ENCODE measurements at places on chromosomes 3 and 15.
A peak's percentile ranks its signal among the peaks of the same experiment; 100 is the strongest.

DNA sequence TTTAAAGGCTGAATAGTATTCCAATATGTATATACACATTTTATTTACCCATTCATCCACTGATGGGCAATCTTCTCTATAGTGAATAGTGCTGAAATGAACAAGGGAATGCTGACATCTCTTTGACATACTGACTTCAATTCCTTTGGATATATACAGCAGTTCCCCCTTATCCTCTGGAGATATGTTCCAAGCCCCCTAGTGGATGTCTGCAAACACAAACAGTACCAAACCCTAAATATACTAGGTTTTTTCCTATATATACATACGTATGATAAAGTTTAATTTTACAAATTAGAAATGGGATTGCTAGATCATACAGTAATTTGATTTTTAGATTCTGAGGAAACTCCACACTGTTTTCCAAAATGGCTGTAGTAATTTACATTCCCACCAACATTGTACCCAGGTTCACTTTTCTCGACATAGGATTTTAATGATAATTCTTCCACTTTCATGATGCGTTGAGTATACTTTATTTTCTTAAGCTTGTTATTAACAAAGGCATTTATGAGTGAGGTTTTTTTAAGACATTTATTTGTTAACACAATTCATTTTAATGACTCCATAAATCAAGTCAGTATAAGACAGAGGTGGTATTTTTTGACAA is 38.2 kb downstream of the VPS13C start:
- no peak for DNase-seq

- no peak for DNase-seq
These were observed 28.5 kb upstream of the APOD start for GRCh38 chr3:195612075-195612800.

GRCh38 chr3:152317956-152318355 is 49.2 kb downstream of the MBNL1 start:
- DNase-seq = no peak

DNA sequence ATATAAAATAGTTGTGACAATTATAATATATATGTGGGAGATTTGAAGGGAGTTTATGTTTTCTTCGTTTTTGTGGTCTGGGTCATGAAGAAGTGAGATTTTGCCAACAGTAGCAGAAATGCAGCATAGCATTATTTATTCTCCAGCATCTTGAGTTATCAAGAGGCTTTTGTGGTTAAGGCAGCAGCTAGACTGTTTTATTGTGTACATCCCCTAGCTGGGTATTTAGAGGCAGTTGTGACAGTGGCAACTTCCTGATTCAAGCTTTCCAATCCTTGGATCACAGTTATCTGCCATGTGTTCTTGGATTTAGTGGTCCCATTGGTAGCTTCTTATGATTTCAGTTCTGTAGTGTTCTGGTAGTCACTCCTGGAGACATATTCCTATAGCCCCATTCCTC is 29.0 kb downstream of the ARIH1 start:
- DNase-seq = no peak

DNA sequence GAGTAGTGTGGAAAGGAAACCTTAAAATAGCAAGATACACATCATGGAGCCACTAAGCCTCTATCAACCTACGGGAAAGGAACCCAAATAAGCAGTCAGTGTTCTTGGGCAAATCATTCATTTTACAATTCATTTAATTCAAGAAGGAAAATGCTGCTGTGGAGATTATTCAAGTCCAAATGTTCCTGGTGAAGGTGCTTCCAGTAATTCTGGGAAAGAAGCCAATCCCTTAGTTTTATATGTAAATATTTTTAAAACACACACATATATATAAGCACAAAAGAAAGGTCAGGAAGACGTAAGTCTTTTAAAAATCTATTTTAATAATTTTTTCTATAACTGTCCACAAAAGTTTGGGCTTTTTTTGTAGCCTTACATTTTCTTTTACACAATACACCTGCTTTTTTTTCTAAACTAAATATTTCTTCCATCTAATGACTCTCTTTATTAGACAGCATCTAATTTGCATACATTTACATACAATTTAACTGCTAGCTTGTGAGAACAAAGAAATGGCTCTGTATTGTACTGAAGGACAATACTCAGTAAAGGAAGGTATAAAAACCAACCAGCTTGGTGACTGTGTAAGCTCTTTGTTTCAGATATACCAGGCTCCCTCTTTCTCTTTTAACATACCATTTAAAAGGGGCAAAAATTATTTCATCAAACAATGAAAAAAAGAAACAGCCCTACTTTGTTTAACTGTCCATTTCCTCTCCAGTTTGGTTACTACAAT is 269.5 kb downstream of the ZBTB20 start:
- no peak for DNase-seq

DNA sequence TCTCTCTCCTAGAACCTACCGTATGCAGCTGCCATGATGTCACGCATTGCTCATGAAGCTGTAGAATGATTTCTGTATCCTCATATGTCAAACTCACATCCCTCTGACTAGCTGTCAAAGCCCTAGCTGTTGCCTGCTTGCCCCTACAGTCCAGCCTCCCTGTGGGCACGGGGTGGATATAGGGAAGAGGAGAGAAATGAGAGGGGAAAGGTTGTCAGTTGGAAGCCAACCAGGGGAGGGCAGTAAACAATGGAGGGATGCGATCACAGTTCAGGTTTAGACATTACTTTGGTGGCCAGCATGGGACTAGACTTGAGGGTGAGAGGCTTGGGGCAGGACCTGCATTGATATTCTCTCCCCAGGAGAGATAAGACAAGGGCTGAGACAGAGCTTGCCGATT is 1.7 kb upstream of the HDGFL3 start:
- no peak for DNase-seq

DNA sequence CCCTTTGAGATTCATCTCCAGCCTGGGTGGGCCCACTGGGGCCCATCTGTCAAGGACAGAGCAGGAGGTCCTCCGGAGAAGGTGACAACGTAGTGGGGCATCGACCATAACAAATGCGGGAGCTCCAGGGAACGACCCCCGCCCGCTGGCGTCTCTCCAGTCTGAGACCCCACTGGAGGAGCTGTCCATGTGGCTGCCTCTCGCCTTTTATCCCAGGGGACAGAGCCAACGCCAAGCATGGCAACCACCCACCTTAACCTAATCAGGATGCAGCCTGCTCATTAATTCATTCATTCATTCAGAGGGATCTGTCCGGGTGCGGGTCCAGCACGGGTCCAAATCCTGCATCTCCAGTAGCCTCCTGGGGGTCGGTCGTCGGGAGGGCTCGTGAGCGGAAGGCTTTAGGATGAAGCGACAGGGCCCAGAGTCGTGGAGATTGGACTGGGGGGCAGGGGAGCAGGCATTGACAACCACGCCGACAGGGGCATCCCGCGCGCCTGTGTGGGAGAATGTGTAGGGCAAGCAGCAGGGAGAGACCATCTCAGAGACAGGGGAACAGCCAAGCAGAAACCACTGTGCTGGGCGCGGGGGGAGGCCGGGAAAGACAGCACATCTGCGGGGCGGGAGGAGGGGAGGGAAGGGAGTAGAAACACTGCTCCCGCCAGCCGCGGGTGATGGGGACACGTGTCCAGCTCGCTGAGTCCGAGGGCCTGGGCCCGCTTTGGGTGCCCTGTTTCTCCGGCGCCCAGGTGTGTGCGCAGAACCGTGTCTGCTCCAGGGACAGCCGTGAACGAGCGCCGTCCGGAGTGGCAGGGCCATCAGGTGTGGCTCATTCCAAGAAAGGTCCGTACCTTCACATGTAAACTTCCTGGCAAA is 1.9 kb downstream of the PIGZ start:
- no peak for DNase-seq

DNA sequence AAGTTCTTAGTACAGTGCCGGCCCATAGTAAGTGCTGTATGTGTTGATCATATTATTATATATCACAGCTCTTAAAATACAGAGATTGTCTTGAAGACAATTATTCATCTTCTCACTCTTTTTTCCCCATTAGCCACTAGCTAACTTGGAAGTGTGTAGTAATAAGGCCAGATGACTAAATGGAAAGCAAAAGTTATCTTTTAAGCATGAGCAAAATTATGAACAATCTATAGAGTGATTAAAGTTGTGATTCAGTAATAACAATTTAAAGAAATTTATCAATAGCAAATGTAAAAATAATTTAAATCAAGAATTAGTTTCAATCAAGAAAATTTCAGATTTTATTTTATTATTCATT is 630.9 kb upstream of the TBL1XR1 start:
- no peak for DNase-seq

DNA sequence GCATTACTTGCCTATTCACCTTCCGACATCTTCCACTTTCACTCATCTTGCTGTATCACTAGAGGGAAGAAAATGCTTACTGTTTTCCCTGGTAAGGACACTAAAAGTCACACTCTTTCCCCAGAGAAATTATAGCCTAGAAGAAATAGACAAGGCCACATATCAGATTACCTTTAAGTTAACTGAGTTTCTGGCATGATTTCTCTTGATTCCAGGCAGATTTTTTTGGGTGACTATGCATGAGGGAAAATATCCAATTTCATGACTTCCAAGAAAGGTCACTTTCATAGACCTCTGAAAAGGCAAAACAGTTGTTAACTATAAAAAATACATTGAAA is 30.3 kb downstream of the TCF12 start:
- DNase-seq = no peak

DNA sequence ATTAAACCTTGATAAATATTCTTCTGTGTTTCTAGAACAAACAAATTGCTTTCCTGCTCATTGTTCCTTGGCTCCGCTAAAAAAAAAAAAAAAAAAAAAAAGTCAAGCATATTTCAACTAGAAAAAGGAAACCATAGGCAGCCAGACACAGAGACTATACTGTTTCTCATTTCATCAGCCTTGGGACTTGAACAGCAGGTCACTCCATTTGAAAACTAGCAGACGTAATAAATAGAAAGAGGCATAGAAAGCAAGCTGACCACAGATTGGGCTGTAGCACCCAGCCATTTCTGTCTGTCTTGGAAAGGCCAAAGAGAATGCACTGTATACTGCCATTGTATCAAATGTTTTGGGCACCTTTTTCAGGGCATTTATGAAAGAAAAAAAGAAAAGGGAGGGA is 697.1 kb downstream of the NLGN1 start:
- no peak for DNase-seq

GRCh38 chr3:33186524-33187367 is 31.9 kb downstream of the SUSD5 start:
- DNase-seq = no peak

- no peak for DNase-seq
These were observed 176.2 kb upstream of the THRB start for GRCh38 chr3:24670871-24671270.

GRCh38 chr15:63296195-63296594 is 18.8 kb downstream of the APH1B start:
- no peak for DNase-seq

- DNase-seq = no peak
These were observed 32.6 kb downstream of the STT3B start for GRCh38 chr3:31565288-31565687.

DNA sequence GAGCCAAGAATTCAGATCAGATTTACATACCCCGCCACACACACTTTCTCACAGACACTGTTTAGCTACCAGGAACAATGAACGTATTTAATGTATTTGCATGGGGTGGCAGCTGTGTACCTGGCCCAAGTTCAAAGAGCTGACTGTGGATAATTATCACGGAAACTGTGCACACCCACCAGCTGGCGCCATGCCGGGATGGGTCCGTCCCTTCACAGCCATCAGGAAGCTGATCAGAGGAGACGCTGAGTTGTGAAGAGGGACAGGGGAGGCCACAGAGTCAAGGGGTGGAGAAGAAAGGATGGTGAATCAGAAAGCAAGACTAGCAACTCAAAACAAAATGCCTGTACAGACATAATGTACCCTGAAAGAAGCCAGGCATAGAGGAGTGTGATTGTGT is 13.1 kb upstream of the PLA2G4D start:
- no peak for DNase-seq

DNA sequence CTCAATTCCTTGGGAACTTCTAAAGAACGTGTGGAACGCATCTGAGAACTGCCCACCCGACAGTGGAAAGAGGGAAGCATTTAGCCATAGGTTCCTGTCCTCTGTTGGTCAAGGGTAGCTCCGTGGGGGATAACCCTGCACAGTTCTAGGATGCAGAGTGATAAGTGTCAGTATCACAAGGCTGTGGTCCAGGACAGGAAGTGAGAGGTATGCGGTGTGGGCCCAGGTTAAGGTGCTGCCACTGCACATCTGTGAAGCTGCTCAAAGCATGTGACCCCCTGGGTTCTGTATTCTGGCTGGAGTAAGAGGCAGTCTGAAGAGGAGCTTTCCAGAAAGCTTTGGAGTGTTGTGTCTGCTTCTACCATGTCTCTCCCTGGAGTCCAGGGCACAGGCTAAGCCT is 51.7 kb upstream of the HES1 start:
- DNase-seq = no peak

GRCh38 chr3:20648294-20648693 is 462.3 kb upstream of the SGO1 start:
- DNase-seq = peak; percentile 73

GRCh38 chr3:187743195-187744141 is 1.8 kb downstream of the BCL6 start:
- DNase-seq = no peak

DNA sequence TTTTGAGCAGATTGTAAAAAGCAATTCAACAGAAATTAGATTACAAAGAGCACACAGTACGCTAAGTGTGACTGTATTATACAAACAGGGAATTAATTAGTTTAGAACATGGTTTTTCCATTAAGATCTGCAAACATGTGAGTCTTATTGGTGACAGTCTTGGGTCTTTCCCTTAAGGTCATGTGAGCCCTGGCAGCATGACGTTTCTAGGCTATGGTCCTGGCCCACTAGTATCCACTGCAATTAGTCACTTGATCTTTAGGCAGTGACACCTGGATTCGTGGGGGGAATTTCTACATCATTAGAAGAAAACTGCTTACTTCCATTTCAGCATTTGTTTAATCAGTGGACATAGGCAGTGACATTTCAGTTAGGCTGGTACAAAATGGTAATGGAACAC is 360.2 kb upstream of the NR2F2 start:
- DNase-seq = no peak

GRCh38 chr15:59924812-59925522 is 79.1 kb upstream of the FOXB1 start:
- DNase-seq = no peak

- peak; percentile 1 for DNase-seq
These were observed 34.0 kb upstream of the CCK start for GRCh38 chr3:42300013-42300412.

DNA sequence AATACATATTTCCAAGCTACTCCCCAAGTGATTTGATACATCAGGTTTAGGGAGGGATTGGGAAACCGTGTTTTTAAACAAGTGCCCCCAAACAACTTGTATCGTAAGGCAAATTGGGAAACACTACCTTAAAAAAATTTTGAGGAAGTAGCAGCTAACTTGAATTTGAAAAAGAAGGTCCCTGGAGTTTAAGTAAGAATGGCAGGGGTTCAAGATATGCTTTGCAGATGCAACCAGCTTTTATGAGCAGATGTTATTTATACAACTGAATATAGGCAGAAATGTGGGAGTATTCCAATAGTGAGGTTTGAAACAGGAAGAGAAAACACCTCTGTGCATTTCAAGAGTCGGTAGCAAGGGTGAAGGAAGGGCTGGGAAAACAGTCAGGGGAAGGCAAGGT is 139.6 kb downstream of the IL20RB start:
- DNase-seq = no peak

DNA sequence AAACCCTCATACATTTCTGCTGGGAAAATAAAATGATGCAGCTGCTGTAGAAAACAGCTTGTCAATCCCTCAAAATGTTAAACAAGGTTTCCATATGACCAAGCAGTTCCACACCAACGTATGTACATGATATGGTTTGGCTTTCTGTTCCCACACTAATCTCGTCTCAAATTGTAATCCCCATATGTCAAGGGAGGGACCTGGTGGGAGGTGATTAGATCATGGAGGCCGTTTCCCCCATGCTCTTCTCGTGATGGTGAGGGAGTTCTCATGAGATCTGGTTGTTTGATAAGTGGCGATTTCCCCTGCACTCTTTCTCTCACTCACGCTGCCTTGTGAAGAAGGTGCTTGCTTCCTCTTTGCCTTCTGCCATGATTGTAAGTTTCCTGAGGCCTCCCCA is 100.6 kb upstream of the SLC24A5 start:
- no peak for DNase-seq

All from fibroblast of the conjunctiva (primary cell).